ENCODE measurements at places on chromosomes 5 and 9.

GRCh38 chr9:131423171-131423581, 29.3 kb downstream of the PRRC2B start:
- DNase-seq: no peak

GRCh38 chr9:107735821-107736220, 246.3 kb upstream of the KLF4 start:
- DNase-seq: no peak

DNA sequence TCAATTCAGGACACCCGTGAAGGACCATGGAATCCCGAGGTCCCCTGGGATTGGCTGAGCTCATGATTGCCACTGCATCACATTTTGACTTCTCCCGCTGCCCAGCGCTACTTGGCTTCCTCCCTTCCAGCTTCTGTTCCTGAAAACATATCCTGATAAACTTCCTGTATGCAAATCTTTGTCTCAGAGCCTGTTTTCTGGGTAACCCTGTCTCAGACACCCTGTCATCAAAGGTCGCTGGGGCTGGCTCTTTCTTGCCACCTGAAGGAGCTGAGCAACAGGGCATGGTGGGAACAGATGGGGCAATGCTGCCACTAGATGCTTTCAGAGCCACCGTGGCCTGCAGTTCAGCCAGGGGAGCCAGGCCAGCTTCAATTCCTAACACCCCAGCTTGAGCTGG, 154.3 kb upstream of the TBC1D2 start:
- DNase-seq: no peak

DNA sequence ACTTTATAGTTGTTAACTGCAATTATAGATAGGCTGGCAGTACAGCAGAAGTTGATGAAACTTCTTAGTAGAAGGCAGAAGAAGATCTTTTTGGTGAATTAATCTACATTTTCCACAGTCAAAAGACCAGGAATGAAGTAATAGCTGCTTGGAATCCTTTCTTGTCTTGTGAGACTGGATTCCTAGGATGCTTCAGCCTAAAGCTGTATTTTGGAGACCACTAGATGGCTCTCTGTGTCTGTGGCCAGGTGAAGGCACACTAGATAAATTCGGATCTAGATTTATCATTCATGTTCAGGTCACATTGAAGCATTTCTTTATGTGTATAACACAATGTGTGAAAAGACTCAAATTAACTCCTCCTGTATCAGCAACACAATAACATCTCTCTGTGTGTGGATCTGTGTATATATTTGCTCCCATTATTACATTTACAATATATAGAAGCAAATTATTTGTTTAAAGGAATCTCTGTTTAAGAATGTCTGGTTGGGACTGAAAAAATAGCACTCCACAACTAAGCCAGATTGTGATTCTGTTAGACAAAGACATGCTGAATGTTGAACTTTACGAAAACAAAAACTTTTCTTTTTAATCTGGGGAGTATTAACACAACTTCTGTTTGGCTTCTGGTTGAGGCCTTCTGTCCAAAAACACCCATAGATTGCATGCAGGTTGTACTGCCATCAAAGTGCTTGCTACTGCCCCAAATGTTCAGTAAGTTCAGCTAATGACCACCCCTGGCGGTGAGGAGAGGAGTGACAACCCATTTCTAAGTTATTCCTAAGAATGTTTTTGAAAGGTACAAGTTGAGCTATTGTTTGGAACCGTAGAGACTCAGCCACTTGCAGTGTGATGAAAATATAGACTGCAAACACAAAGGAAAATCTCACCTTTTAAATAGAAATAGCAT, 10.6 kb downstream of the GRIN3A start:
- DNase-seq: no peak

DNA sequence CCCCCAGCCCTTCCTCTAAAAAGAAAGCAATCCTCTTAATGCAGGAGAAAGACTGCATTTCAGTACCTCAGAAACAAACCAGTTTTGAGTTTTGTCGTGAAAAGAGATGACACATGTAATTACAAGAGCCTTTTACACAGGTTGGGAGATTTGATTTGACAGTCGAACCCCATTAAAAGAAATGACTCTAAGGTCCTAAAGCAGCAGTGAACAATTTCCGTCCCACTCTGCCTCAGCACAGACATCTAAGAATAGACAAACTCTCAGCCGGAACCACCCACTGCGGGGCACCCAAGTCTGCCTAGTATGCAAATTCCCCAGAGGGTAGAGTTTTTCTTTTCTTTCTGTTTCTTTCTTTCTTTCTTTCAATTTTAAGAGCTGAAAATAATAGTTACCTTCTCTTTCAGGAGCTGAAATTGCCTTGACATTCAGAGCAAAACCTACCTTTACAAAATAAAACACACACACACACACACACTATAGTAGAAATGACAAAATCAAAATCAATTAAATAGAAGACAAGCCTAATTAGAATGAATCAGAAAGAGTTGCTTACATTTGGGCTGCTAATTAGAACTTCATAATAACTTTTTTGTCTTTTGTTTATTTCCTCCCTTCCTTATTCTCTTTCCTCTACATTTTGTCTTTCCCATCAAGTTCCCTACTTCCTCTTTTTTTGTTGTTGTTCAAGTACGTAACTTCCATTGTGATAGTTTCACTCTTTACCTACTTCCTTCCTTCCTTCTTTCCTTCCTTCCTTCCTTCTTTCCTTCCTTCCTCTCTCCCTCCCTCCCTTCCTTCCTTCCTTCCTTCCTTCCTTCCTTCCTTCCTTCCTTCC, 65.1 kb downstream of the BASP1 start:
- no peak for DNase-seq

GRCh38 chr9:113984639-113985380, 93.3 kb downstream of the AMBP start:
- no peak for DNase-seq

DNA sequence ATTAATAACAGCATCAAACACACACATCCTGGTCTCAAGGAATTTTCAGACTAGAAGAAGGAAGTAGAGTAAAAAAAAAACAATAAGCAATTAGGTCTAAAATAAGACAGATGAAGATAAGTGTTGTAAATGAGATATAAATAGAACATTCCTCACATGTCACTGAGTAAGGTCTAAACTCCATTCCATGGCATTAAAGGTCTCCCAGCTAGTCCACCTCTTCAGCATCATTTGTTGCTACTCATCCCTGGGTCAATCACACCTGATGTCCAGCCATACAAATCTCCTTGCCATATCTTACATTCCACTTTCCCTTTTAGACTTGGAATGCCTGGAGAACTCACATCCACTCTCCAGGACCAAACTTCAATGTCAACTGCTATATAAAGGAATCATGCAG, 214.1 kb upstream of the KLF4 start:
- DNase-seq: no peak

- DNase-seq: no peak
Observed at GRCh38 chr5:179599973-179600372, 23.5 kb downstream of the HNRNPH1 start.
